Effector memory CD4-positive, alpha-beta T cell (primary cell): ENCODE measurements at places on chromosomes 7 and 10.

DNA sequence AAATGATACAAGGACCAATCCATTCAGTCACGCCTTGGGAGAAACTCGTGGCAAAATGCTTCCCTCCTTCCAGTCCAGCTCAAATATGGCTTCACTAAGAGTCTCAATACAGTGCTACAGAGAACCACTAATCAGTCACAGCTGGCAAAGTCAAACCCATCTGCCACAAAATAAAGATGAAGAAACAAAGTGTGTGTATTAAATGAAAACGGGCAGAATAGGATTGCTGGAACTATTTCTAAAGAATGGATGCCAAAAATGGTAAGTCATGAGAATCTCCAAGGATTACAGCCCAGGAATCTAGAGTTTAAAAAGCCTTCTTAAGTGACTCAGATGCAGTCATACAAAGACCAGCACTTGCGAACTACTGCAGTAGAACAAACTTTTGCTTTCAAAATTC lies 61.9 kb downstream of the CACUL1 start:
- DNase-seq, result no peak
- no peaks in the 10 kb centered on the region for H3K4me1 ChIP-seq
- H3K27me3 ChIP-seq, result no peaks in the 10 kb centered on the region
- H3K36me3 ChIP-seq, result peaks cover 4% of the 10 kb centered on the region
- no peak overlapping the region for H3K4me3 ChIP-seq

- DNase-seq, result no peak
- H3K4me1 ChIP-seq, result no peaks in the 10 kb centered on the region
- no peaks in the 10 kb centered on the region for H3K27me3 ChIP-seq
- H3K36me3 ChIP-seq, result no peaks in the 10 kb centered on the region
Measured at GRCh38 chr10:20289070-20289828, 473.0 kb downstream of the PLXDC2 start.

GRCh38 chr7:107364787-107365186 lies 105.1 kb upstream of the GPR22 start:
- H3K27me3 ChIP-seq, result no peaks in the 10 kb centered on the region
- H3K4me3 ChIP-seq, result no peak overlapping the region
- no peak for DNase-seq
- H3K4me1 ChIP-seq, result no peaks in the 10 kb centered on the region
- peaks cover 10% of the 10 kb centered on the region for H3K36me3 ChIP-seq

DNA sequence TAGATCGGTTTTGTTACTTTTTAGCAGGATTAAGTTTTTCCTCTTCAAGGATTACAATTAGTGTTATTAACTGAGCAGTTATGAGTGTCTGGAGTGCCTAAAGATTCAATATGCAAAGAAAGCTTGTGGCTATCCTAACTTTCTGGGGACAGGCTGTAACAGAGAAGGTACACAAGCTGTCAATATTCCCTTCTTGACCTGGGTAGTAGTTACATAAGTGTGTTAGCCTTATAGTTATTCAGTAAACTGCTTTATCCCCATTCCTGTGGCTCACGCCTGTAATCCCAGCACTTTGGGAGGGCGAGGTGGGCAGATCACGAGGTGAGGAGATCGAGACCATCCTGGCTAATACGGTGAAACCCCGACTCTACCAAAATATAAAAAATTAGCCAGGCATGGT lies 31.6 kb downstream of the ATAD1 start:
- H3K27ac ChIP-seq, result no peak overlapping the region
- H3K4me3 ChIP-seq, result no peak overlapping the region
- no peaks in the 10 kb centered on the region for H3K27me3 ChIP-seq
- no peak for DNase-seq
- peaks cover 2% of the 10 kb centered on the region for H3K4me1 ChIP-seq

GRCh38 chr7:111090846-111091245 lies at the start of gene LRRN3:
Gene LRRN3, plus strand, starts transcription at chr7:111091127. Its CDS starts 31,646 bp downstream, at chr7:111122773.
- H3K27ac ChIP-seq, result no peak within 1 kb of the TSS
- H3K36me3 ChIP-seq, result no peaks in the 10 kb centered on the region
- H3K4me3 ChIP-seq, result peak within 1 kb of the TSS; percentile 5
- no peaks in the 10 kb centered on the region for H3K27me3 ChIP-seq
- DNase-seq, result no peak

DNA sequence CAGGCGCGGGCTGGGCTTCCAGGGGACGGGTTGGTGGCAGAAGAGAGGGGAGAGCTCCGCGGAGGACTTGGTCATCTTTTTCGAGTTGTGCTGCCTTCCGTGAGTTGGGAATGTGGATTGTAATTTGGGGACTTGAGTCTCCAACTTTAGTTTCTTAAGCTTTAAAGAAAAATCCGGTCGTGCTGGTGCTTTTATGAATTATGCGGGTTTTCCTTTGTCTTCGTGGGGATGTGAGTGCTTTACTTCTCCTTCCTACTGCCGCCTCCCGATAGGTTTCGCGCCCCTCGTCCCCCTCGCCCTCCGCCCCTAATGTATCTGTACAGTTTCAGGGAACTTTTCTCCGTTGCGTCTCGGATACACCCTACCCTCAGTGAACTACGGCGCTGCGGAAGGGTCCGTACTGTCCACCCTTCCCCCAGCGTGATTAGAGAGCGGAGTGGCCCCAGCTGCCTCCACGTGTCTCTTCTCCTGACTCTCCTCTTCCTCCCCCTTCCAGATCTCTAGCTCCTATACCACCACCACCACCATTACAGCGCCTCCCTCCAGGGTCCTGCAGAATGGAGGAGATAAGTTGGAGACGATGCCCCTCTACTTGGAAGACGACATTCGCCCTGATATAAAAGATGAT lies 649 bp downstream of the SCD start:
- no peak for DNase-seq
- no peak overlapping the region for H3K27ac ChIP-seq
- H3K4me3 ChIP-seq, result peak overlapping the region; percentile 57
- peaks cover 14% of the 10 kb centered on the region for H3K4me1 ChIP-seq
- no peaks in the 10 kb centered on the region for H3K27me3 ChIP-seq

GRCh38 chr10:62726142-62726541 lies 78.4 kb upstream of the ADO start:
- H3K36me3 ChIP-seq, result no peaks in the 10 kb centered on the region
- no peak overlapping the region for H3K4me3 ChIP-seq
- no peak for DNase-seq
- no peak overlapping the region for H3K27ac ChIP-seq
- H3K4me1 ChIP-seq, result no peaks in the 10 kb centered on the region

GRCh38 chr7:112873831-112874553 lies 83.8 kb upstream of the TMEM168 start:
- H3K27me3 ChIP-seq, result no peaks in the 10 kb centered on the region
- no peak overlapping the region for H3K27ac ChIP-seq
- no peaks in the 10 kb centered on the region for H3K4me1 ChIP-seq
- H3K36me3 ChIP-seq, result peaks cover 3% of the 10 kb centered on the region
- no peak overlapping the region for H3K4me3 ChIP-seq

DNA sequence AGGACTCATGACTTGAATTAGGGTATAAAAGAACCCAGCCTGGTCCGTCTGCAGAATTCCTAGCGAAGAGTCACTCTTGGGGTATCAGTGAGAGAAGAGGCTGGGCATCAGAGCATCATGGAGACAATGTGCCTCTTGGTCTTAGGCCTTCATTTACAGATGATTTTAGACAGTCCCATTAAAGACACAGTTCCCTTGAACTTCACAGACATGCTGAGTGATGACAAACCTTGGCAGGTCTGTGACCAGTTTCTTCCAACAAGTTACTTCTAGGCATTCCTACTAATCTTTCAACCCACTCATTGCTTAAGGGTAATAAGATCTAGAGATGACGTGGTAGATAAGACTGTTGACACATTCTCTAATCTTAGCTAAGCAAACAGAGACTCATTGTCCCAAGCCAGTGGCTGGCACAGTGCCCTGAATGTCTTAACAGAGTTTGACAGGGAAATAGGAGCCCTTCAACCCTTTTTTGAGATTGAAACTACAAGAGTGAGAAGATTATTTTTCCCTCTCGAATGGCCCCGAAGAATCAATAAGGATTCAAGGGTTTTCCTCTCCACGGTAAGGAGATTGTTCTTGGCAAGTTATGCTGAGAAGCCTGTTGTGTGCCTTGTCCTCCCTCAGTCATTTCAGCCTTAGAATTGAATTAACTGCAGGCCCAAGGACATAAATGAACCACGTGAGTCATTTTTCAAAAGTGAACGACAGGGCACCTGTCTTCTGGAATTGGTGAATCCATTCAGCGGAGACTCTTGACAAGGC lies 281.1 kb downstream of the CCDC3 start:
- H3K4me1 ChIP-seq, result no peaks in the 10 kb centered on the region
- H3K4me3 ChIP-seq, result no peak overlapping the region
- H3K27ac ChIP-seq, result no peak overlapping the region
- H3K27me3 ChIP-seq, result no peaks in the 10 kb centered on the region
- no peak for DNase-seq

GRCh38 chr7:52862321-52862720 lies 173.1 kb upstream of the POM121L12 start:
- no peak overlapping the region for H3K27ac ChIP-seq
- no peaks in the 10 kb centered on the region for H3K4me1 ChIP-seq
- no peaks in the 10 kb centered on the region for H3K27me3 ChIP-seq
- no peak overlapping the region for H3K4me3 ChIP-seq
- no peaks in the 10 kb centered on the region for H3K36me3 ChIP-seq

DNA sequence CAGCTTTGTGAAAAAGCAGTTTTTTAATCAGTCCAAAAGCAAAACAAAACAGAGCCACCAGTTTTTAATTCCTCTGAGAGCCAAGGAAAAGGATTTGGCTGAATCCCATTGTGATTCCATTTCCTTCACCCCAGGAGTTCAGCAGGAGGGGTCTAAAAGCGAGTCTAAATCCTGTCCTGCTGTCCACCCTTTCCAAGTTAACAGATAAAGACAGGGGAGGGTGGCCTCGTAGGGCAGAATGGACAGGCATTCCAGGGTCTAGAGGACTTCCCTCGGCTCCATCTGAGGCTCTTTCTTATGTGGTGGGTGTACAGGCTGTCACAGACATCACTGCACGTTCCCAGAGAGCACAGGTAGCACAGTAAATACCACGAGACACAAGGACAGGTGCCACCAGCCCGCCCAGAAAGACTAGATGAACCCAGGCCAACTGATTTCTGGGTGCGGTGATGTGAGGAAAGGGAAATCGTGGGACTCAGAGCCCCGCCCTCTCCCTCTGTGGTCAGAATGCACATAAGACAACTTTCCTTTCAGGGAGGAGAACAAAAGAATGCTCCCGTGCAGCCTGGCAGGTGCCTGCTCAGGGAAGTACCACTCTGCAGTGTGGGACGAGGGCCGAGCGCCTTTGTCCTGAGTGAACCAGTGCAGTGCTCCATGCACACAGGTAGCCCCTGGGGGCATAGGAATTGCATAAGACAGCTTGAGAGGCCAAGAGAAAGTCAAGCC lies 119.7 kb downstream of the ABLIM1 start:
- H3K4me3 ChIP-seq, result peak overlapping the region; percentile 23
- H3K27me3 ChIP-seq, result no peaks in the 10 kb centered on the region
- no peaks in the 10 kb centered on the region for H3K36me3 ChIP-seq
- peaks cover 55% of the 10 kb centered on the region for H3K4me1 ChIP-seq
- peak overlapping the region; percentile 52 for H3K27ac ChIP-seq

- no peak overlapping the region for H3K27ac ChIP-seq
- no peak overlapping the region for H3K4me3 ChIP-seq
- H3K4me1 ChIP-seq, result no peaks in the 10 kb centered on the region
- H3K27me3 ChIP-seq, result no peaks in the 10 kb centered on the region
- no peaks in the 10 kb centered on the region for H3K36me3 ChIP-seq
Measured at GRCh38 chr10:129784291-129784690, 179.8 kb downstream of the EBF3 start.

DNA sequence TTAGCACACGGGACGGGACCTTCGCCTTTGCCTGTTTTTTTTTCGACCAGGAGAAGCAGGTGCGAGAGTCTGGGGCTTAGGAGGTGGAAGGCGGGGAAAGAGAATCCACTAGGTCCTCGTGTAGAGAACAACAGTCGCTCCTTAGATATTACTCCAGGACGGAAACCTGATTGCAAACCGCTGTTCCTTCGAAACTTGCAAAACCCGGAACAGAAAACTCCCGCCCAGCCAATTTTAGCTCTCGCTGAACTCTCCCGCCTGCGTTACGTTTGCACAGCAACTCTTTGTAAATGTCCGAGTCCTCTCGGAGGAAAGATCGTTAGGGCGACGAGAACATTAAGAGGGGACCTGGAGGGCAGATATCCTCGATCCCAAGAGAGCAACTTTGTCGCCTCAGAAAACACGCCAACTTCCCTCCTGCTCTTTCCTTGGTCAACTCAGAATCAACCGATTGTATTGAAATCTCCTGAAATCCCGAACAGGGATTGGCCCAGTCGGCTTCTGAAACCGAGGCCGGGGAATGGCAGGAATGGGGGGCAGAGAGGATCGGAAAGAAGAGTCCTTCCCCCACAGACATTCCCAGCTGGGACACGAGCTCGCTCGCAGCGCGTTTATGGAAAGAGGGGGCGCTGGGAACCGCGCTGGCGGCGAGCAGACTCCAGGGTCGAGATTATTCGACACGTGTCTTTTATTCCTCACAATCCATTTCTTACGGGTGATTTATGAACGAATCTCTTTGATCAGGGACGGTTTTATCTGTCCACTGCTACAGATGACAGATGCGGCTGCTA lies 9.9 kb downstream of the TWIST1 start:
- H3K4me3 ChIP-seq, result no peak overlapping the region
- no peaks in the 10 kb centered on the region for H3K4me1 ChIP-seq
- H3K27ac ChIP-seq, result no peak overlapping the region
- peaks cover 24% of the 10 kb centered on the region for H3K27me3 ChIP-seq

DNA sequence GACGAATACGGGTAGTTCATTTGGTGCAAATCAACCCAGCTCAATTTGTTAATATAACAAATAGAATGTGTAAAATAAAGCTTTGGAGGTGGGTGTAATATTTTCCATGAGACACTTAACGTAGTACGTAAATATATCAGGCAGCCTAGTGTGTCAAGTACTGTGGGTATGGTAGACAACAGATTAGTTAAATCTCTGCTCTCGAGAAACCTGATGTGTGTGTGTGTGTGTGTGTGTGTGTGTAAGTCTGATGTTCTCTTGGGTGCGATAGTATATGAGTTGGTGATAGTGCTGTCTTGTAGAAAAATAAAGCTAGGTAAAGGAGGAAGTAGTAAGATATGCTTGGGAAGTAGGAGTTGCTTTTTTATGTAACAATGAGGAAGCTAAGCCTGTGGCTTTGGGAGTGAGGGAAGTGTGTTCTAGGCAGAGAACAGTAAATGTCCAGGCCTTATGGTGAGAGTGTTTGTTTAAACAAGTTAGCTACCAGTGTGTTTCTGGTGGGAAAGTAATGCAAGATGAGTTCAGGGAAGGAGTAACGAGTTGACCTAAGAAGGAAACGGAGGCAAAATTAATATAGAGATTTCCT lies 26.1 kb downstream of the WAC start:
- H3K4me3 ChIP-seq, result no peak overlapping the region
- H3K4me1 ChIP-seq, result peaks cover 12% of the 10 kb centered on the region
- H3K27me3 ChIP-seq, result no peaks in the 10 kb centered on the region
- H3K36me3 ChIP-seq, result peaks cover 13% of the 10 kb centered on the region
- H3K27ac ChIP-seq, result no peak overlapping the region

DNA sequence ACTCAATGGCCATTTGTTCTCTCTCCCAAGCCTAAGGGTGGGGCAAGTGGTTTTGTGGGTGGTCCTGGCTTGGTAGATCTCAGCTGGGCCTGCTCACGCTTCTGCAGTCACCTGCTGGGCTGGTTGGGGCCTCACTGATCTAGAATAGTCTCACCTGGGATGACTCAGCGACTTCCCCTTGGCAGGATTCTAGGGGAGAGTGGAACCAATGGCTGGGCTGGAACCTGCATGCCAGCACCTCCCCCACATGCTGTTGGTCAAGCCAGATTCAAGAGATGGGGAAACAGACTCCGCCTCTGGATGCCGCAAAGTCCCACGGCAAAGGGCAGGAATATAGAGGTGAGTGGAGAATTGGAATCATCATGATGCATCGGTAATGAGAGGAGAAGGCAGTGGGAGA lies 292.9 kb upstream of the NPVF start:
- H3K36me3 ChIP-seq, result no peaks in the 10 kb centered on the region
- H3K27me3 ChIP-seq, result no peaks in the 10 kb centered on the region
- no peak overlapping the region for H3K27ac ChIP-seq
- DNase-seq, result no peak

GRCh38 chr7:37342688-37343471 lies 105.8 kb downstream of the ELMO1 start:
- H3K27ac ChIP-seq, result peak overlapping the region; percentile 68
- H3K27me3 ChIP-seq, result no peaks in the 10 kb centered on the region
- peak; percentile 66 for DNase-seq
- peaks cover 24% of the 10 kb centered on the region for H3K4me1 ChIP-seq
- H3K36me3 ChIP-seq, result peaks cover 8% of the 10 kb centered on the region
